Activated T-helper 2 cell treated with anti-CD3 and anti-CD28 coated beads, Interferon-gamma antibody, Interleukin-2, Interleukin-4, amounts not matched to agents 10 μg/mL and 5 μg/mL and 100 μg/mL, durations not matched to agents 14 hours and 24 hours and 36 hours (primary cell): ENCODE measurements at places on chromosomes 4 and X.

- DNase-seq = no peak
Measured at GRCh38 chr4:168621806-168622589, 125.1 kb downstream of the PALLD start.

- DNase-seq = no peak
Measured at GRCh38 chr4:104393655-104394324, 100.9 kb downstream of the CXXC4 start.

- no peak for DNase-seq
Measured at GRCh38 chrX:57930051-57930450, 19.8 kb upstream of the ZXDA start.

- no peak for DNase-seq
Measured at GRCh38 chr4:103032574-103032973, 13.1 kb upstream of the SLC9B1 start.

- DNase-seq = no peak
Measured at GRCh38 chrX:57647020-57647419, 33.0 kb downstream of the NLRP2B start.

GRCh38 chr4:125091-125771, 930 bp downstream of the ZNF718 start:
- DNase-seq = peak; percentile 23

DNA sequence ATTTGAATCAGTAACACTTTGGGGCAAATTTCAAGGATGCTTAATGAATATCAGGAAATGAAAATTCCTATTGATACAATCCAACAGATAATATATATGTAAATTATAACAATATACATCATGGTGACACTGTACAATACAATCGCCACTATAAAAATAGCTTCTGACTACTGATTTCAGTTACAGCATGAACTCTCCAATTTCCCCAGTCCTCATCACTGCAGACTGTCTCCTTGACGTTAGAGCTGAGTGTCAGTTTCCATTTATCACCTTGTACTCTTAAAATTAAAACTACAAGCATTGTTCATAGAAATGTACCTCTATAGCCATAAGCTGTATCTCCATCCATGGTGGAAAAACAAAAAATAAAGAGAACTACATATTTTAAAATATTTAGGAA, 23.4 kb downstream of the TBC1D9 start:
- DNase-seq = no peak
